ENCODE measurements at places on chromosomes 5 and 9. TPM values are rescaled to one million over a fixed set of nuclear protein-coding genes. Genes with fewer than 3 reads are reported as not detected.

- no peak for DNase-seq
Measured at GRCh38 chr5:142073362-142073988, 35.1 kb upstream of the NDFIP1 start.

- DNase-seq, result peak; percentile 32
Measured at GRCh38 chr9:91119679-91120078, 242.0 kb downstream of the AUH start.

DNA sequence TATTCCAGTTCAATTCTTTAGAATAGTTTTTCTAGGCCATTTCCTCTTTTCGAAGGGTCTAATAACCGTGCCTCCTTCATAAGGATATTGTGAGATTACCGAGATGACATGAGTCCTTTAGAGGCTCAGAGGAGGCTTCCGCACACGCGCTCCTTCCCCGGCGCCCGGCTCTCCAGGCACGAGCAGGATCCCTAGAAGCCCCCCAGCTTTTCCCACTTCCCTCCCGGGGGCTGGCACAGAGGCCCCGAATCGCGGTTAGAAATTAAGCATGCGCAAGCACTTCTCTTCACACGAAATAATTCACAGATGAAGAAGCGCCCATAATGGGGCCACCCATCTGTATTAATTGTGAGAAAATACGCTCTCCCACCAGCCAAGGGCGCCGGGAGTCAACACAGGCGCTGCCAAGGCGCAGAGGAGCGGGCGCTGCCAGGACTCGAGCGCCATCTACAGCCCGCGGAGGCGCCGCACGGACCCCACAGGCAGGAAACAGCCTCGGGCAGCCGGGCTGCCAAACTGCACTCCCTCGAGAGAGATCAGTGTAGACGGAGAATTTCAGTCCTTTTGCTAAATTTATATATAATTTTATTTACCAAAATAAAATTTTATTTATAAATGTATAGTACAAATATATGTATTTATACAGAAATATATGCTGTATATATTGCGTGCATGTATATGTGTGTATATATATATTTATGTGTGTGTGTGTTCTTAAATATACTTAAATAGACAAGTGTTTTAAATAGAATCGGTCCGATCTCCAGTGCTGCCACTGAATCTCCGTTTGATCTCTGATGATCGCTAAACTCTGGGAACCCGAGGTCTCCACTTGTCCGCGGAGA lies 258.1 kb upstream of the NFIL3 start:
- DNase-seq, result peak; percentile 81

DNA sequence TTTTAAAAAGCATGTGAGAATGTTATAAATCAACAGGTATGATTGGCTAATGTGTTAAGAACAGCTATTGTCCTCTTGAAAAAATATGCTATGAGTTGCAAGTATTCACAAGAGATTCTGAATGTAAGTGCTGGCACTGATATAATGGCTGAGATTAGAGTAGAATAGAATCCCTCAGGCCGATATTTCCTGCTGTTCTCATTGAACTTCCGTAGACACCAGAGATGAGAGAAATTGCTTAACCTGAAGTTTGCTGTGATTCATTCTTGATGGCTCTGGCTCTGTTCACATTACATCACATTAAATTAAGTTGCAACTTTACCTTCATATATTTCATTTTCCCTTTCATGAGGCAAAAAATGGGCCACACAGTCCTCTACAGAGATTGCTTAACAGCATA lies 114.5 kb downstream of the BAAT start:
- DNase-seq, result no peak

DNA sequence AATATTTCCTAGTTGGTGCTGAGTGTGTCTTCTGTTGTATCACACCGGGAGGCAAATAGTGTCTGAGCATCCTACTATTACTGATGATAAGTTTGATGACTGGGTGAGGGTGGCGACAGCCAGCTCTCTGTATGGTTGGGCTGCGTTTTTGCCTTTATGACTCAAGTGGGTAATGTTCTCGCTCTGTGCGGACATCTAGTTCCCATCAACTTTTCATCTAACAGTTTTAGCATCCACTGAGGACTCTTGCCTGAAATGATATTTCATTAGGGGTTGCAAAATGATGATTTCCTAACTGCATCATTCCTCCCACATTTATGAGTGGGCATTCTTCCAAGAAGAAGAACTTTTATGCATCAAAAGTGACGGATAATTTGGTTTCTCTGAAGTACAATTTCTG lies 26.5 kb downstream of the HMCN2 start:
- DNase-seq, result no peak

DNA sequence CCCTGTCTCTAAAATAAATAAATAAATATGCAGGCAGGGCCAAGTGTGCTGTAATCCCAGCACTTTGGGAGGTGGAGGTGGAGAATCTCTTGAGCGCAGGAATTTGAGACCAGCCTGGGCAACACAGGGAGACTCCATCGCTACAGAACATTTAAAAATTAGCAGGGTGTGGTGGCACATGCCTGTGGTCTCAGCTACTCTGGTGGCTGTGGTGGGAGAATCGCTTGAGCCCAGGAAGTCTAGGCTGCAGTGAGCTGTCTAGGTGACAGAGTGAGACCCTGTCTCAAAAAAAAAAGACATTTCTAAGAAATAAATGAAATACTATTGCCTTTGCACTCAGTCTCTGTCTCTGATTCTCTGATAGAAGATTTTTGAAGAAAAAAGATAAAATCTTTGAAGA lies 1.2 kb upstream of the PCDHGA10 start:
- no peak for DNase-seq

DNA sequence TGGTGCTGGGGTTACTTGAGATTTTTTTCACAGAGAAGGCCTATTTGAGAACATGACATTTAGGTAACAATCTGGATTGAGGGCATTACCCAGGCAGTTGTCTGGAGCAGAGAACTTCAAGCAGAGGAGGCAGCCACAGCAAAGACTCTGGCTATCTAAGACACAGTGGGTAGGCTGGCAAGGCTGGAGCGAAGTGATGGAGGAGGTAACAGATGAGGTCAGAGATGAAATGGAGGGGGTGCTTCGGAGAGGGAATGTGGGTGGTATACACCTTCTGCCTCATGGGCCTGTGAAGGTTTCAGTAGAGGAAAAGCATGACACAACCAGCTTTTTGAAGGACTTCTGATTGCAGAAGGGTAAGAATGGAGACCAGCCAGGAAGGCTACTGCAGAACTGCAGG lies 65.9 kb downstream of the TMEM174 start:
- no peak for DNase-seq

DNA sequence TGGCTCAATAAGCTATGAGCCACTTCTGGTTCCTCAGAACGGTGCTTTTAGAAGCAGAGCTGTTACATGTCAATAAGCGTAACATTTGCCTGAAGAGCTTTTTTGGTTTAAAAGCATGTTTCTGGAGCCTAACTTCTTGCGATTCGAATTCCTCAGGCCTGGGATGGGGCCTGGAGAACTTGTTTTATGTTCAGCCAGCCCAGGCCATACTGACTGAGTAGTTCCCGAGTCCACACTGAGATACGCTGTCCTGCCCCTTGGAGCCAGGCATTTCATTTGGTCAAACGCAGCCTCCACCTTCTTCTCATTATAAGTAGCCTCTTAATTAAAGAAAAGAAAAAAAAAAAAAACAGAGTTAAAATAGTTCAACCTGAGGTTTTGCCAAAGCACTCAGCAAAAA lies 260.6 kb upstream of the ANKRD55 start:
- peak; percentile 15 for DNase-seq

DNA sequence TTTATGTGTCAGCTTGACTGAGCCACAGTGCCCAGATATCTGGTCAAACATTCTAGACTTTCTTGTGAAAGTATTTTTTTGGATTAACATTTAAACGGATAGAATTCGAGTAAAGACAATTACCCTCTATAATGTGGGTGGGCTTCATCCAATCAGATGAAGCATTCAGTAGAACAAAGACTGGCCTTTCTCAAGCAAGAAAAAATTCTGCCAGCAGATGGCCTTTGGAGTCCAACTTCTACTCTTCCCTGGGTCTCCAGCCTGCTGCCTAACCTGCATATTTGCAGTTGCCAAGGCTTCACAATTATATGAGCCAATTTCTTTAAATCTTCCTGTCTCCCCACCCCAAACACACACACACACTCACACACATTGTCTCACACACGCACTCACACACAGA lies 86.4 kb downstream of the MED10 start:
- DNase-seq, result no peak

GRCh38 chr9:93235300-93235960 lies 51.5 kb downstream of the WNK2 start:
- peak; percentile 91 for DNase-seq

GRCh38 chr5:109485030-109485429 lies 75.3 kb upstream of the PJA2 start:
- peak; percentile 85 for DNase-seq

- no peak for DNase-seq
Measured at GRCh38 chr9:26746357-26747072, 146.1 kb downstream of the CAAP1 start.

- DNase-seq, result no peak
Measured at GRCh38 chr5:62333250-62333794, 27.3 kb downstream of the KIF2A start.

Gene ADAMTSL1
- 22.4 TPM for total RNA-seq

Gene VLDLR
- total RNA-seq, result 60.1 TPM

Gene ALDH1B1
- total RNA-seq, result 25.4 TPM

Gene TOR1B
- total RNA-seq, result 24.4 TPM

Gene PCDHB2
- total RNA-seq, result 4.4 TPM

Gene NME5
- 1.4 TPM for total RNA-seq

Gene SPARC
- 1,607 TPM for total RNA-seq

Measured in tongue (tissue), 3 donors.